Mesendoderm (in vitro differentiated cells): ENCODE measurements at places on chromosomes 7 and 10.
A peak's percentile ranks its signal among the peaks of the same experiment; 100 is the strongest.

- DNase-seq: no peak
Measured at GRCh38 chr7:114740941-114741340, 181.0 kb upstream of the MDFIC start.

DNA sequence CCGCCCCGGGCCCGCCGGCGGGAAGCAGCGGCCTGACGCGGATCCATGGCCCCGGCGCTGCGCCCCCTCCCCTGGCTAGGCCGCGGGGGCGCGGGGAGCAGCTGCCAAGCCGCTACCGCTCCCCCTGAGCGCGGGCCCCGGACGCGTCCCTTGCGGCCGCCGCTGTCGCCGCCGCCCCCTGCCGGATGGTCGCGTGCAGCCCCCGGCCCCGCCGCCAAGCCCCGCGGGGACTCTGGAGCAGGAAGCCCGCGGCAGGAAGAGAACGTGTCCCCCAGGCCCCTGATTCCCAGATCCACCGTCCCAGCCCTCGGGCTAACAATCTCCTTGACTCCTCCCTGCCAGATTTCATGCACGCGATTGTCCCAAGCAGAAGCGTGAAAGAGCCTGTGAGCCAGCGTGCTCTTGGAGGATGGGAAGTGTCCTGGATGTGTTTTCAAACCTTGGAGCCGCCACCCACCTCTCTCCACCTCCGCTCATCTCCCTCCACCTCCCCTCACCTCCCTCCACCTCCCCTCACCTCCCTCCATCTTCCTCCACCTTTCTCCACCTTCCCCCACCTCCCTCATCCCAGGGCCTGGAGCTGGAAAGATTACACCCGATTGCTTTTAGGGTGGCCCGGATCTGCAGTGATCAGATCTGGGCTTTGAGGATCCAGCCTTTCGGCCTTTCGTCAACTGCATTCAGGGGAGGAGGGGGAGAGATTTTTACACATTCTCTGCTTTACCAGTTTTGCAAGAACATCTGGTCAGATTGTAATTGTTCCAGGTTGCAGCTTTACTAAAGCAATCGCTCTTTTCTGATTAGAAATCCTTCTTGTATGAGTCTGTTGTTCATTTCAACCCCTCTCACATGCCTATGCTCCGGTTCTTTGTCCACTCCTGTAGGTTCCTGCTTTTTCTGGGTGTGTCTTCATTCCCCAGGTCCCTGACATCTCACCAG is 570 bp upstream of the PRTFDC1 start:
- DNase-seq: peak; percentile 93

- no peak for DNase-seq
Measured at GRCh38 chr7:158448430-158449100, 139.1 kb downstream of the PTPRN2 start.

DNA sequence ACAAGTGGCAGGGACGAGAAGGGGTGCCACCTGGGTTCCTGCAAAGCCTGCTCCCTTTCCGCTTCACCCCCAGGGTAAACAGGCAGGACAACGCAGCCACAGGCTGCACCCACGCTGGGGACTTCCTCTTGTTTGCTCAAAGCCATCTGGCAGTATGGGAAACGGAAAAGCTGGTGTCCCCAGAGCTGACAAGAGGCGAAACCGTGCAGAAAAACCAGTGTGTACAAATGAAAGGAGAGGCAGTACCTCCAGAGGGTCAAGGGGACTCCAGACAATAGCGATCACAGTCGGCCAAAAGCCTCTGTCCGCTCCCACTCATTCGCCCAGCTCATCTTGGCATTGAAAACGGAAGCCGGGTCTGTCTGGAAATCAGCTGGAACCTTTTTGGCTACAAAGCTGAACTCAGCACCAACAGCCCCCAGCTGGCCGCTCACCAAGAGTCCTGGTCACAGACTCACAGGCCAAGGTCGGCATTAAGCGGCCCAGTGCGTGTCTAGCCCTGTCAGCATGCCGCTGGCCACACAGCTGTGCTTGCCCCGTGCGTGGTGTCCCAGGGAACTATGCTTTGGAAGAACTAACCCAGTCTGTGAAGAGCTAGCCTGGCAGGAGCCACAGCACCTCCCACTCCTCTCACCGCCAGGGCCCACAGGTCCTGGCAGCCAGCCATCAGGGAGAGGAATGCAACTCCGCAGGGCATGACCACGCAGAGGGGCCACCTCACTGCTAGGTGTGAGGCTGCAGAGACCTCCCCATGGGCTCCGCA is 10.4 kb downstream of the TNS3 start:
- DNase-seq: peak; percentile 37

DNA sequence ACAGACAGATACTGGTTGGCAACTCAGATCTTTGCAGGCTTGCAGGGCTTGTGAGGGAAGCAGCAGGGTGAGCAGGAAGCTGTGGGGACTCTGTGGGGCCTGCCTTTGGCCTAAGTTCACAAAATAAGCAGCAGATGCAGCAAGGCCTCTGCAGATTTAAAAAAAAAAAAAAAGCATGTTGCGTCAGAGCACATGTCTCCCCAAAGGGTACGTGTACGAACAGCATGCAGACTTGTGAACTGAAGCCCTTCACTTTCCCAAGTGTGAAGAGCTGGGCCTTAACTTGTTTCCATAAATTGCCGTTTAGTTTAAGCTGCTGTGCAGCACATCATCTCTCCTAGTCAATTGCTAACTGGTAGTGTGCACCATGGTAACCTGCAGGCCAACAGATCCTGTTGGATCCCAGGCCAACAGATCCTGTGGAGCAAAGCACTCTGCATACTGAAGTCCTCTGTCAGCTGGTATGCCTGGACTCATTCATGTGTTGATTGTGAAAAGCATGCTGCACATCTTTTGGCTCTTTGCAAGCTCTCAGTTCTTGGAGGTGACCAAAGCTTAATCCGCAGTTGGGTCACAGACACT is 10.8 kb upstream of the XPNPEP1 start:
- DNase-seq: peak; percentile 24

DNA sequence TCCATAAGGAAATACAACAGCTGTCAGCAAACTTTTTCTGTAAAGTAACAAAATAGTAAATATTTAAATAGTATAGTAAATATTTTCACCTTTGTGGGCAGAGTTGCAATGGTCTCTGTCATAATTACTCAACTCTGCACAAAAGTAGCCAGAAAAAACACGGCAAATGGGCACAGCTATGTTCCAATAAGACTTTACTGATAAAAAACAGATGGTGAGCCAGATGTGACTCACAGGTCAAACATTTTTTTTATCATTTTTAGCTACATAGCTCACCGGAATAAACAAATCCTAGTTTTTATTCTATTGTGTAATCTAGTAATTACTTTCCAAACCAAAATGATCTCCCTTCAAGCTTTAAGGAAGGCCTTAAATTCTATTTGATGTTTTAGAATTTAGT is 55.3 kb downstream of the NCAPG2 start:
- no peak for DNase-seq

- DNase-seq: no peak
Measured at GRCh38 chr7:155322530-155322929, 24.9 kb downstream of the INSIG1 start.

- no peak for DNase-seq
Measured at GRCh38 chr7:146740039-146740438, 623.4 kb downstream of the CNTNAP2 start.

DNA sequence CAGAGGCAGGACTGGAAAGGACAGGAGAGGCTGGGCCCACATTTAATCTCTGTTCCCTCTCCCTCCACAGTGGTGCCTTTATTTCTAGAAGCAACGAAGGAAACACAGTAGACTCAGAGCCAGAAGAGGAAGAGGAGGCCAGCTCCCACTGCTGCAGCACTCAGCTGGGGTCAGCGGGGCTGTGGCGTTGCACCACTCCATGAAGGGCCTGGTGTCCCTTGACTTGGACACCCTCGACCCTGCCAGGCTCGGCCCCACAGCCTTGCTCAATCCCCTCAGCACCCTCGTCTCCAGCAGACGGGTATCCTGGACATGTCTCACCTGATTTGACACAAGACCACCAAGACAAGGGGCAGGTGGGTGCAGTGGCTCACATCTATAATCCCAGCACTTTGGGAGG is 38.8 kb downstream of the PRKAG2 start:
- no peak for DNase-seq

DNA sequence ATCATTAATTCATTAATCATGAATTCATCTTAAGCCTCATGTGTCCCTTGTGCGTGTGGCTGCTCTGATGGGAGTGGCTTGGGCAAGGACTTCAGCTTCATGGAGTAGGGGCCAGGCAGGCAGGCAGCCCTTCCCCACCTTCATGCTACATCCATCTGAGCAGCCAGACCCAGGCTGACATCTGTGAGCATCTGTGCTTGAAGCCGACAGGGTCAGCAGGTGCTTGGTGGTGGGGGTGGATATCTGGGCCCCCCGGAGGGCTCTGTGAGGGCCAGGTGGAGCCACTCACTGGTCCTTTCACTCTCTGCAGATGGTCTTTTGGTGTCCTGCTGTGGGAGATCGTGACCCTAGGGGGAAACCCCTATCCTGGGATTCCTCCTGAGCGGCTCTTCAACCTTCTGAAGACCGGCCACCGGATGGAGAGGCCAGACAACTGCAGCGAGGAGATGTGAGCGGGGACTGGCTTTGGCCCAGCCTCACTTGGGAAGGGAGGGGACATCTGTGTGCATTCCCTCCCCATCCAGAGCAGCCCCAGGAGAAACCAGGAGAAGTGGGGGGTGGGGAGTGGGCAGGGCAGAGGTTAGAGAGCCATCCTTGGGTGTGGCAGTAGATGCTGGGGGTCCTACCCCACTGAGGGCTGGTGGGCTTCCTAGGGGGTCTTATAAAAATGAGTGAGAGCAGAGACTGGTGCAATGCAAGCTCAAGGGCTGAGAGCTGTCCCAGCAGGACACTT is 14.7 kb upstream of the CSGALNACT2 start:
- no peak for DNase-seq

GRCh38 chr10:3265088-3265487 is 92.5 kb upstream of the PITRM1 start:
- peak; percentile 44 for DNase-seq

- DNase-seq: peak; percentile 42
Measured at GRCh38 chr7:43584195-43584586, 1.3 kb downstream of the STK17A start.

GRCh38 chr10:131788386-131788785 is 112.4 kb upstream of the PPP2R2D start:
- peak; percentile 72 for DNase-seq

- DNase-seq: no peak
Measured at GRCh38 chr7:31917256-31917655, 153.0 kb downstream of the PDE1C start.

DNA sequence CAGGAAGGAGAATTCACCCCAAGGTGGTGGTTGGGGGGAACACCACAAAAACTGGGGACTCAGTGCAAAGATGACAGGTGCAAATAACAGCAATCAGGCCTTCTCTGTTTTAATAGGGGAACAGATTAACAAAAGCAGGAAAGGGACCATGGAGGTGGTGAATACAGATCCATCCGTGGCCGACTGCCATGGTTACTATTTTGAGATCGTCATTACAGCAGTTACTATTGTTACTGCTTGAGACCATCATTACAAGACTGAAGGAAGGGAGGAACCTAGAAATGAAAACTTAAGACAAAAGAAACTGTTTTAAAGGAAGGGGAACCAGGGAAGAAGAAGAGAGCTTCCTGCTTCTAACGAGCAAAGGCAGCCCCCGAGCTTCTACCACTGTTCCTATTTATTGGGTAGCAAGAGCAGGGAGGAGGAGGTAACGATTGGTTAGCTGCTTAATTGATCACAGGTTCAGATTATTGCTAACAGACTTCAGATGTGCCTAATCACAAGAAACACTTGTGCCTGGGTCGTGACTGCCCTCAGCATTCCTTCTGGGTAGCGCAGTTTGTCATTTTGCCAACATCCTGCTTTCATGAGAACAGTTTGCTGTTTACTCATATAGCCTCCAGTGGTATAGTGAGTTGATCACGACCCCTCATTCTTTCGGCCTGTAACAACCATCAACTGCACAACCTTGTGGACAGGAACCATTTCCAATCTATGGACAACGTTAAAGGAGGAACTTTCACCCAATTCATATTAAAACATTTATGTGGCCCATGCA is 216.3 kb downstream of the CHCHD3 start:
- no peak for DNase-seq

DNA sequence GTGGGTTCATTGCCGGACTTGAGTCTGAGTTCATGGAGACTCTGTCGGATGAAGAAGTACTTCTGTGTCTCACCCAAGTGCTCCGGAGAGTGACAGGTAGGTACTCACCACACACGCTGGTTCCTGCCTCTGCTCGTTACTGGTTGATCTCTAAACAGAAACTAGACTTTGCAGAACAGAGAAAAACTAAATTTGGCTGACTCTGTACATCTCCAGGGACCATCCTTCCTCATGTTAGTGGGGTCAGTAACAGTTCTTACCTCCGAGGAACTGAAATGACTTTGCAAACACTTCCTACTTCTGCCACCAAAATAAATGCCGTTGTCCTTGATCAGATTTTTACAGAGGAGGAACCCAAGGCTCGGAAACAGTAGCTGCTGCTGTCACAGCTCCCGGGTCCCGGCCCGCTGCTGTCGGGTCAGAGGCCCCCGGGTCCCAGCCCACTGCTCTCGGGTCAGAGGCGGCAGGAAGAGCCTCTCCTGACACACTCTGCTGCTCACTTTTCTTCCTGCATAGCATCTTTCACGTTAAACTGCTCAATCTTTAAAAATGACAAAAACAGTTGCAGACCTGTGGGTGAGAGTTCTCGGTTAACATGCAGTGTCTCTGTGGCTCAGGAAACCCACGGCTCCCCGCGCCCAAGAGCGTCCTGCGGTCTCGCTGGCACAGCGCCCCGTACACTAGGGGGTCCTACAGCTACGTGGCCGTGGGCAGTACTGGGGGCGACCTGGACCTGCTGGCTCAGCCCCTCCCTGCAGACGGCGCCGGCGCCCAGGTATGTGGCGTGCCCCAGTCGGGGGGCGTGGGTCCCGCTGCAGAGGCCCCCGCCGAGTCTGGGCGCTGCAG is 4.8 kb upstream of the MTG1 start:
- no peak for DNase-seq
